CD4-positive, alpha-beta T cell treated with Interleukin-6 at 100 ng/mL for 8 hours (primary cell): ENCODE measurements at places on chromosomes 12 and 14.

DNA sequence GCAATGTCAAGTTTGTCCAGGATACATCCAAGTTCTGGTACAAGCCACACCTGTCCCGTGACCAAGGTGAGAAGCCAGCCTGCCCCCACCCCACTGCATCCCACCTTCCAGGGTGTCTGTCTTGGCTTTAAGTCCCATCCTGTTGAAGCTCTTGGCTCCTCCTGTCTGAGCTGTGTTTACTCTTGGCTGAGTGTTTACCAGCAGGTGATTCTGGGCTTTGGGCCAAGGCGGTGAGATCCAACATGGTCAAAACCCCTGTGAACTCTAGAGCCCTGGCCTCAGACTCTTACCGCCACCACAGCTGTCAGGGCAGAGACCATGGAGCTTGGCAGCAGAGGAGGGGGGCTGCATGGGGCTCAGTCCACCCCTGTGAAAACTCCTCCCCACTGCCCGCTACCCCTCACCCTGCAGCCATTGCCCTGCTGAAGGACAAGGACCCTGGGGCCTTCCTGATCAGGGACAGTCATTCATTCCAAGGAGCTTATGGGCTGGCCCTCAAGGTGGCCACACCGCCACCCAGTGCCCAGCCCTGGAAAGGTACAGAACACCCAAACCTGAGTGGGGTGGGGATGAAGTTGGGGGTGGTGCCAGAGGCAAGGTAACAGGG lies 11.6 kb downstream of the TNS2 start:
- no peak for DNase-seq

DNA sequence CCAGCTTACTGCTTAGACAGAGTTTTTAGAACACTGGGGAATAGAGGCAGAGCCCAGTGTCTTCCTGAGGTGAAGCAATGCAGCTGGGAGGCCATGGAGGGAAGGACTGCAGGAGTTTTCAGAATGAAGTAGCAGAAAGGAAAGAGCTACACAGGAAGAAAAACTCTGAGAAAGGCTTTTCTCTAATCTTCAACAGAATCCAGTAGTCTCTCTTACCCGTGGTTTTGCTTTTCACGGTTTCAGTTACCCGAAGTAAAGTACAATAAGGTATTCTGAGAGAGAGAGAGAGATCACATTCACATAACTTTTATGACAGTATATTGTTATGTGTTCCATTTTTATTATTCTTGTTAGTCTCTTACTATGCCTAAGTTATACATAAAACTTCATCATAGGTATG lies 761.6 kb downstream of the BCL11B start:
- DNase-seq, result no peak

DNA sequence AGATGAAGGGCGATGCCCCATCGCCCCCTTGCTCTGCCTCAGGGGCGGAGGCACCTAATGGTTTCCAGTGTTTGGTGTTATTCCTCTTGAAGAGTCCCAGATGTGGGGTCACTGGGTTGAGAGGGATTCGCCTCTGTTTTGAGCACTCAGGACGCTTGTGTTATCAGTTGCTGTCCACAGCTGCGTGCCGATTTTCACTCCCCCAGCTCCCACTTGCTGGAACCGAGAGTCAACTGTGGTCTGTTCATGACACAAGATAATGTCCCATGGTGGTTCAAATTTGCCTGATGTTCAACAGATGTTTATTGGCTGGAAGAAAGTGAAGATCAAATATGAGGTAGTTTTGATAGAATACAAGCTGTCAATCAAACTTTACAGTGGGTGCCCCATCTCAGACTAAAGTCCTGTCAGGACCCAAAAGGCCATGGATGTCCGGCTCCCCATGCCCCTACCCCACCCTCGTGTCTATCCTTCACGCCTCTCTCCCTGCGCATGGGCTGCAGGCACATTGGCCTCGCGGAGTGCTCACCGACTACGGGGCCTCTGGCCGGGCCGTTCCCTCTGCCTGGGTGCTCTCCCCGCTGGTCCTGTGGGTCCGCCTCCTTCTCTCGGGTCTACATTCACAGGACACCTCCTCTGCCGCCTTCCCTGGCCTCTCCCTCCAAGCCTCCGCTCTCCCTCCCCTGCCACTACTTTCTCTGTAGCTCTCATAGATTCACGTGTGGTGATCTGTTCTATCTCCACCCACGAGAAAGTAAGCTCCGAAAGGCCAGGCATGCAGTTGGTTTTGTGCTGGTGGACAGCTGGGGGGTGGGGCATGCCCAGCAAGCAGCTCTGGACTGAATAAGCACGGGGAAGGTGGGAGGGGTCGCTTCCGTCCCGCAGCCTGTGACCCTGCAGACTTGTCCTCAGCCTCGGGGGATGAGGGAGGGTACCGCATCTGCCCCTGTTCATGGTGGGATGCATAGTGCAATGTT lies 6.8 kb upstream of the TRAF3 start:
- DNase-seq, result no peak

DNA sequence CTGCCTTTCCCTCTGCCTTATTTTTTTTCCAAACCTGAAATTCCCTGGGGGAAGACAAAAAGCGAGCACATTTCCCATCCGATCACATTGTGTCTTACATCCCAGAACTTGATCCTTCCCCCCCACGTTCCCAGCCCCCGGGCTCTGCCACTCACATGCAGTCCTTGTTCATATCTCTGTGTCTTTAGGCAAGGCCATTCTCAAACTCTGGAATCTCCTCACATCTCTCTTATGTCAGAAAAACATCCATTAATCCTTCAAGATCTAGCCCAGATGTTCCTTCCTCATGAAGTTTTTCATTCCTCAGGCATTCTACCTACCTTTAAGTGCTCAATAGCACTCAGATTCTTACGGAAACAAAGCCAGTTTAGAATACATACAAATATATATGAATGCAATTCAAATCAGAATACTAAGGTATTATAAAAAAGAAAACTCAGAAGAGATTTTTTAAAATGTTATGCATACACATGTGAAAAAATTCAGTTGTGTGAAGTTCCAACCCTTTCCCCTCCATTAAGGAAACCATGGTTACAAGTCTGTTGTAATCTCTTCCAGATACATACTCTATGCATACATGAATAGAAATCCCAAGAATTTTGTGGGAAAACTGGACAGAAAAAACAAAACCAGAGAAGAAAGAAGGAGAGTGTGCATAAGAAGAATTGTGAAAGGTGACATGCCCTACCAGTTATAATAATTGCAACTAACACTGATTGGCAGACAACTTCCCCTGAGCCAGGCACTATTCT lies 120.3 kb downstream of the SLC38A1 start:
- no peak for DNase-seq

GRCh38 chr14:37792124-37792523 lies 196.7 kb downstream of the TTC6 start:
- no peak for DNase-seq

DNA sequence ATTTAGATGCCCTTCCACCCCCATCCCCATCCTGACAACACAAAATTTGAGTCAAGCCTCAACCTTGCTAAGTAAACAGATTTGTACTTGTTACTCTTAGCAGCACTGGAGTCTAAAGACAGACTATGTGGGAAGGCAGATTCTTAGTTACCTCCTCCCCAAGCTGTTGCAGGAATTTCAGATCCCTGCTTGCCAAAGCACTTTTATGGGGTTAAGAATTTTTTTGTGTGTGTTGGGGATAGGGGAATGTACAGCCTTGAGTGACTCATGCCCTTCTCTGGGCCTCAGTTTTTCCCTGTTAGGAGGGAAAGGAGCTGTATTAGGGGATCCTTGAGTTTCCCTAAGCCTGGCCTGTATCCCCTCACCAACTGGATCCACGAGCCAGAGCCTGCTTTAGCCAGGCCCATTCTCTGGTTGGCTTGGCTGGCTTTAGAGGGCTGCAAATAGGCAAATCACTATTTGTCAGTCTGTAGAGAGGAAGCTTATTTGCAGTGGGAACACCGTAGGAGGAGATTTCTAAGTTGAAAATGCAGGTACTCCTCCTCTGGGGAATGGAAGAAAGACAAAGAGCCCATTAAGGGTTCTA lies 27.7 kb upstream of the RNU6-8 start:
- DNase-seq, result no peak

DNA sequence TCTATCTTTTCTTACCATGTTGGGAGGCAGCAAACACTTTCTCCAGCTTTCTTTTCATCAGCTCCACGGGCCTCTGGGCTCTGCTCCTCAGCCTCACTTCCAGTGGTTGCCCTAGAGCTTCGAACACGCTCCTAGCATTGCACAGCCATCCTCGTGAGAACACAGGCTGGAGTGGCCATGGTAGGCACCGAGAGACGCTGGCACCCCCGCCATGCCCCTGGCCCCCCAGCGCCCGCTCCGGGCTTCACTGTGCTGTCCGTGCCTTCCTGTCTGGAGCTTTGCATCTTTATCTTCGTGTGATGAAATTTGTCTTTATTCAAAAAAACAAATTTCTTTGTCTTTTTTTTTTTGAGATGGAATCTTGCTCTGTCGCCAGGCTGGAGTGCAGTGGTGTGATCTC lies 352.2 kb downstream of the TMEM121 start:
- DNase-seq, result no peak

GRCh38 chr14:66979101-66979974 lies 209.9 kb upstream of the GARIN2 start:
- no peak for DNase-seq

DNA sequence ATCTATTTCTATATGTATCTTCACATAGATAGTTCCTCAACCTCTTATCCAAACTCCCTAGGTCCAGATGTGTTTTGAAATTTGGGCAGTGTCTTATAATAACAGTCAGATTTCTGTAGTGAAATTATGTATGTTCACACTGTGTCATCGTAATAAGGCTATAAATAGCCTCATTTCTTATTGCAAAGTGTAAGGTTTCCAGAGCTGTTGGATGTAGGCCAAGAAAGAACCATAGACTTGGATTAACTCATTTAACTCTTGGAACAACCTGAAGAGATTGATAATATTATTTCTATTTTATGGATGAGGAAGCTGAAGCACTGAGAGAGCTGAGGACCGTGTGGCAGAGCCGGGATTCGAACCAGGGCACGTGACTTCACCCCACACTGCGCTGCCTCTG lies 49.0 kb upstream of the PIWIL1 start:
- no peak for DNase-seq

GRCh38 chr14:58078068-58078467 lies 73.9 kb downstream of the ARMH4 start:
- no peak for DNase-seq

DNA sequence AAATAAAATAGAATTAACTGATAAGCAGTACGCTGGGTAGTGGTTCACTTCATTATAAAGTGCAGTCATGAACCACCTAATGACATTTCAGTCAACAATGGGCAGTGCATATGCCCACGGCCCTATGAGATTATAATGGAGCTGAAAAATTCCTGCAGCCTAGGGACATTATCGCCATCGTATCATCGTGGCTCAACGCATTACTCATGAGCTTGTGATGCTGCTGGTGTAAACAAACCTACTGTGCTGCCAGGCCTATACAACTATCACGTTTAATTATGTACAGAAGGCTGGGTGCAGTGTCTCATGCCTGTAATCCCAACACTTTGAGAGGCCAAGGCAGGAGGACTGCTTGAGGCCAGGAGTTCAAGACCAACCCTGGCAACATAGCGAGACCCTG lies 62.3 kb upstream of the TMEM263 start:
- DNase-seq, result no peak

DNA sequence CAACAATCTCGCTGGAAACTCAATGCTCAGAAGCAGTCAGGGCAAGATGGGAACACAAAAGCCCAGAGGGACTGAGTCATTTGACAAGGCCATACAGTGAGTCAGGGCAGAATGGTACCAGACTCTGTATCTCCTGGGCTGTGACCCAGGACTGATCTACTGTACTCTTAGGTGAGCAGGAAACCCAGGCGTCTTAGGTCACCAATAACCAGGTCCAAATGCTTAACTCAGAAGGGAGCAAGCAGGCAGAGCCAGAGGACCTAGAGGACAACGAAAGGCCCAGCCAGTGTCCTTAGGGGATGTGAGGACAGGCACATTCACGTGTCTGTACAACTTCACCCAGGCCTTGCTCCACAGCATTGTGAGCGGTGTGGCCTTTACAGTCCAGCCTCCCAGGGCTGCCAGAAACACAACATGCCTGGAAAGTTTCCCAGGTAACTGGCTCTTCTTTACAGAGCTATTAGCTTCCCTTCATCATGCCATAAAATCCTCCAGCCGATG lies 69.9 kb downstream of the ARL6IP4 start:
- no peak for DNase-seq
